ENCODE measurements at places on chromosomes 2 and 18. TPM values are rescaled to one million over a fixed set of nuclear protein-coding genes. Genes with fewer than 3 reads are reported as not detected.

The ALKAL2 gene
- total RNA-seq, result not detected

The DCDC2C gene
- not detected for total RNA-seq

The UGT1A3 gene
- not detected for total RNA-seq

The CYP27A1 gene
- total RNA-seq, result 0.49 TPM

The TSN gene
- 61.3 TPM for total RNA-seq

The ATF2 gene
- total RNA-seq, result 49.0 TPM

The WDR33 gene
- total RNA-seq, result 93.0 TPM

The IL18RAP gene
- total RNA-seq, result 0.98 TPM

The TRPM8 gene
- total RNA-seq, result not detected

The CRYBA2 gene
- total RNA-seq, result not detected

The AGXT gene
- total RNA-seq, result not detected

The FBXO48 gene
- 1.8 TPM for total RNA-seq

The OTOS gene
- not detected for total RNA-seq

Measured in activated B cell treated with CpG ODN at 0.5 μM for 24 hours (primary cell).